Left ventricle myocardium inferior (tissue), 1 donor: ENCODE measurements at places on chromosomes 5 and 9. TPM values are rescaled to one million over a fixed set of nuclear protein-coding genes. Genes with fewer than 3 reads are reported as not detected.

DNA sequence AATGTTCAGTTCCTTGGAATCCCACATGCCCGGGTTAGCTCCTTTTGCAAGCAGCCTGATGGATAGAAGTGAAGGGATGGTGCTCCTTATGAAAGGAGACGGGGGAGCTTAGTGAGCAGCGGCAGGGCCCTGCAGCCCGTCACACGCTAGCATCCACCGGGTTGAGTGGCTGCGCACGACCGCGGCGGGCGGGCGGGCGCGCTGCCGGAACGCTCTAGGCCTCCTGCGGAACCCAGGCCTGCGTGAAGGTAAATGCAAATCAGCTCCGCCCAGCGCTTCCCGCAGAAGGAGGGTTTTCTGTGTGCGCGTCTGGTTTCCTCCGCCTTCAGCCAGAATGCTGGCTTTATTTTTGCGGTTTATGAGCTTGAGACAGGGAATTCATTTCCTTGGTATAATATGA is 19.8 kb downstream of the IL12B start:
- no peak for DNase-seq

- DNase-seq, result no peak
Observed at GRCh38 chr5:98483301-98483685, 290.2 kb upstream of the RGMB start.

- DNase-seq, result no peak
Observed at GRCh38 chr9:136733611-136734010, 9.1 kb downstream of the LCN10 start.

The SLC25A2 gene
- total RNA-seq, result not detected

DNA sequence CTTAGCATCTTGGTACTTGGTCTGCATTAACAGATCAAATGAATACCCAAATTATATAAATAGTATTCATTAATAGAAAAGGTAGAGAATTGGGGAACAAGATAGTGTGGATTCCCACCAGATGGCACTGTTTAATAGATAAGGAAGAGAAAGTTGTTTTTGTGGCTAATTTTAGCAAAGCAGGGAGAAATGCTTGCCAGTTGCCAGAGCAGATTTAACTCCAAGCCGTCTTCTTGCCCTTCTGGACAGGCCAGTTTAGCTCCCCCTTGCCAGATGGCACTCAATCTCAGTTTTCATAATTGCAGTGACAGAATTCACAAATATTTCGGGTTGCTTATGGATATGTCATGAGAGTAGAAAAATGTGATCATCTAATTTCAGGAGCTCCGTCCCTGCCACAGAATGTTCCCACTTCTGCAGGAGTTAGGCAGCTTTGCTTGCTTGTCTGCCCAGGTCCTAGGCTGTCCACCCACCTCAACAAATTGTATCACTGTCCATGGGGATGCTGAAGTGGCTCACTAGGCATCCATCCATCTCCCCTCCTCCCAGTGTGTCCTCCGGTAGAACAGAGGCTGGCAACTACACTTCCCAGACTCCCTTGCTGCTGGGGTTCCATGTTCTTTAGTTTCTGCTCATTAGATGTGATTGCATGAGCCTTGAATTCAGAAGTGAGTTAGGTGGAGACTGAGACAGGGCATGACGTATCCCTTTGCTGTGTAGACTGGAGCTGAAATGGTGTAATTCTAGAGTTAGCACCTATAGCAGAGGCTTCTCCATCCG is 11.8 kb upstream of the HEXB start:
- DNase-seq, result no peak

The SLC25A48 gene
- total RNA-seq, result not detected

The F2RL2 gene
- 0.22 TPM for total RNA-seq

The ENTPD2 gene
- total RNA-seq, result 1.5 TPM

DNA sequence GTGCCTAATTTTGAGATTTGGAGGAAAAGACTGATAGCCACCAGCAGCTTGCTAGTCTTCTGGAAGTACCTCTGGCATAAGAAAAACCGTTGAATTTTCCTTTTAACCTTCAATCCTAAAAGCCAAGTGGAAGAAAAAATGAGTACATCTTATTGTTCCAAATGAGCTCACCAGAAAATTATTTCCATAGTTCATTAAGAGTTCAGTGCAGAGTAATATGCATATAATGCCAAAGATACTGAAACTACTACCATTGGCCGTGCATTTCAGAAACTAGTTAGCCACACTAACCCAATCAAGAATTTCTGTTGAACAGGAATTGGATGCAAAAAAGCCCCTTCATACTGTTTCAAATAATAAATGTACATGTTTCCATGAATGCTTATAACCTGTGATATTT is 607.9 kb downstream of the KCTD16 start:
- no peak for DNase-seq

- DNase-seq, result no peak
Observed at GRCh38 chr5:98989727-98990126, 60.9 kb upstream of the CHD1 start.

DNA sequence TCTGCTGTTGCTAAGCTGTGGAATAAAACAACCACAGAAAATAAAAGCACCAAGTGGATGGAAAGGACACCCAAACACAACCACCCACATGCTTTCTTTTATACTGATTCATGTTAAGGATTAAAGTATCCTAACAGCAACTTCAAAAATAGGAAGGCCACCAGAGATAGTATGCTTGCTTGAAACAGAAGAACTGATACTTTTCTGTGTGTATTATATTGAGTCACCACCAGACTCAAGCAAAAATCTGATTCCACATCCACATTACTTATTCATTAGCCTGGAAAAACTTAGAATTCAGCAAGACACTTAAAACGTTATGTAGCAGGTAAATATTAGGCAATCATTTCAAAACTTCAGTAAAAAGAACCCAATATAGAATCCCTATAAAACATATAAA is 52.3 kb downstream of the ZDHHC21 start:
- no peak for DNase-seq

The PAPPA gene
- 0.69 TPM for total RNA-seq

The FGFR4 gene
- total RNA-seq, result 0.93 TPM

The CAMK2A gene
- 19.4 TPM for total RNA-seq

GRCh38 chr5:141722266-141722665 is 40.2 kb upstream of the ARAP3 start:
- DNase-seq, result no peak

- no peak for DNase-seq
Observed at GRCh38 chr9:104177003-104177611, 83.0 kb downstream of the SMC2 start.

The STRBP gene
- total RNA-seq, result 26.4 TPM

- no peak for DNase-seq
Observed at GRCh38 chr9:72917892-72918509, 34.9 kb downstream of the ALDH1A1 start.

The SNCAIP gene
- total RNA-seq, result 1.4 TPM

The TMEM215 gene
- not detected for total RNA-seq

DNA sequence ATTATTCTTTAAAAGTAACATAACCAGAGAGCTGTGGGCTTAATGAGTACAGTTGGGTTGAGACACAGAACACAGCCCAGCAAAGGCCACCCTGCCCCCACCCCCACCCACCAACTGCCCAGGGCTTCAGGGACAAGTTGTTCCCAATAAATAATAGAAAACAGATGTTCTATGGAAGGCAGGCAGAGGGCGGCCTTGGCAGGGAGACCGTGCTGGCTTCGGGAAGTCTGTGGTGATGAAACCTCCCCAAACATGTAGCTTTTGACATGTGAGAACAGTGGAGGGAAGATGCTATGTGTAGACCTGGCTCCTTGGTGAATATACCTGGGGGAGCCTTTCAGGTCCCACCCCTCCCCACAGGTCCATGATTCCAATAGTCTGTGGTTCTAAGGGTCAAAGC is 10.0 kb downstream of the TRAF1 start:
- DNase-seq, result peak; percentile 71

The LHFPL2 gene
- 5.0 TPM for total RNA-seq

- no peak for DNase-seq
Observed at GRCh38 chr5:77958642-77959330, 182.6 kb upstream of the TBCA start.

- DNase-seq, result no peak
Observed at GRCh38 chr9:38435521-38435920, 11.3 kb upstream of the IGFBPL1 start.

The VLDLR gene
- total RNA-seq, result 144 TPM

The PGM5 gene
- 190 TPM for total RNA-seq

DNA sequence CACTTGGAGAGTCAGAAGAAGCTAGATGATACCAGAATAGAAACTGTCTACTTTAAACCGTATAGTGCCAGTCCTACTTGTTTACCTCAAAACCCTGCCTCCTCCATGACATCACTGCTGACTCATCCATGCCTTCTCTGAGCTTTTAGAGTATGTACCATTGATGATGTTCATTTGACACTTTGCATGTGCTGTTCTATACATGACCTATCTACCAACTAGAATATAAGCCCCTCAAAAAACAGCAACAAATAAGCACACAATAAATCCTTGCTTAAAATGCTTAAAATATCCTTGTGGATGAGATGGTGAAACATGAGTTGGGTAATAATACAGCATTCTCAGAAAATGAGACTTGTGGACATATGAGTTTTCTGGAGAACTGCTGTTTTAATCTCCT is 2.6 kb downstream of the CTNNAL1 start:
- no peak for DNase-seq

The POU5F2 gene
- 0.16 TPM for total RNA-seq

DNA sequence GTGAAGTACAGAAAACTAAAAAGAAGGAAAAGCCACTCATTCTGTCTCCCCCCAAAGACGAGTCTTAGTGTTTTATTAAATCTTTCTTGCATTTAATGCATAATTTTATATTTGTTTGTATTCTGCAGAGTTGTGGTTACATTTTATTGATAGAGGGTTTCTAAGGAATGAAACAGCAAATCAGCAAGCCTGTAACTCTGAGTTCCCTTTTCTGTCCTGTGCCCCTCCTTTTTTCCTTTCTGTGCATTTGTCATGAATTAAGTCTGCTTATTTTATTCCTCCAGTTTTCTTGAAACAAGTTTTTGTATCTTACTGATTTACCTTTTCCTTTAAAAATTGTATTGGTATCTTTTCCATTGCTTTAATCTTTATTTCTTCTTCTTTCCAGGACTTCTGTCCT is 132.8 kb downstream of the MUSK start:
- DNase-seq, result no peak

The CARD9 gene
- 1.2 TPM for total RNA-seq

The BTNL3 gene
- total RNA-seq, result not detected

DNA sequence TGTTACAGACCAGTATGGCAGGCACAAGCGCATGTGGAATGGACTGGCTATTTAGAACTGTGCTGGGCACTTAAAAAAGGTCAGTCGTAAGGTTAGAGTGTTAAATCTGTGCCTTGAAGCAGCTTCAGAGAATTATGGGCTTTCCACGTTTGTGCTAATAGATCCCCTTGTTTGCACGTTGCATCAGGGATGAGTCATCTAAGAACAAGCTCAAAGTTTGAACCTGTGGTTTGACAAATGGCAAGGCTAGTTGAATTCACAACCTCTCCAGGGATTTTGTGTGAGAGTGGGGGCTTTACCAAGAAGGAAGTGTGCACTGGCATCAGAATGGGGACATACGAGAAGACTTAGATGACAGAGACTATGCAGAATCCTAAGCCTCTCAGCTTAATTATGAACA is 249.6 kb downstream of the IRX1 start:
- DNase-seq, result no peak

GRCh38 chr5:74433255-74433895 is 207.2 kb downstream of the ENC1 start:
- no peak for DNase-seq

DNA sequence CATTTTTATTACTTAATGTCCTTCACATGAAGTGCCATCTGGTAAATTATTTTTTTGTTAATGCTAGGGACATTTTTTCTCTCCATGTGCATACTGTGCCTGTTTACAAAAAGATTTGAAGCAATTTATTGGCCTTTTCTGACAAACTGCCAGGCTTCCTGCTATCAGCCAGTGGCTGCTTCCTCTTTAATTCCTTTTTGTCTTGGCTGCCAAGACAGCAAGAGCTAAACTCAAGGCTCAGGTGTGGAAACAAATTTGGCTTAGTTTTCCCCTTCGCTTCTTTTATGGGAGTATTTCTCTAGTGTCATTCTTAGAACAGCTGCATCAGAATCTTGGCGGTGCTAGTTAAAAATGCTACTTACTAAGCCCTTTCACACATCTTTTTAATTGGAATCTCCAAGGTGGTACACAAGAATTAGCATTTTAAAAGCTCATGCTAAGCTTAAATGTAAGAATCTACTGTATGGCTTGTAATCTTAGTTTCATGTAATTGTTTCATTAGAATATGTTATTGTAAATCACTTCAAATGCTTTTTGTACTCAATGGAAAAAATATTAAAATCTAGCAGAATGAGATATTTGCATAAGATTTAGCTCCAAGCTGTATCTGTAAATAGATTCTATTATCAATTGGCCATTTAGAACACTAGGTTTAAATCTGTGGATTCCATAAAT is 134.2 kb upstream of the RASGRF2 start:
- DNase-seq, result no peak

- no peak for DNase-seq
Observed at GRCh38 chr5:77816686-77817085, 40.5 kb upstream of the TBCA start.
